ENCODE measurements at places on chromosomes 3 and 15.

DNA sequence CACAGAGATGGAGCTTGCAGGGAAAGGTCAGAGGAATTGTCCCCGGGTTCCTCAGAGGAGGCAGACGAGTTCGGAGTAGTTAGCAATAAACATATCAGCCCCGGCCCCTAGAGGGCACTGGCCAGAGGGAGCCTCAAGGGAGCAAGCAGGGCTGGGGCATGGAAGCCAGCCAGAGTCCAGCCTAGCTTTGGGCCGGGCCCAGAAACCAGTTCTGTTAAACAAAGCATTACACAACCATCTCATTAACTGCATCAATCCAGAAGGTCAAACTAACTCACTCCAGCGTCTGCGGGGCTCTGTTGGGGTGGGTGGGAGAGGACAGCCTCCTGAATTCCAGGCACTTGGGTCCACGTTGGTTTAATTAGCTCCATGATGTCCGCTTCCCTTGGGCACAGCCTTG, 41.0 kb upstream of the IREB2 start:
- no peak overlapping the region for H3K4me3 ChIP-seq
- no peak overlapping the region for H3K27ac ChIP-seq
- H3K36me3 ChIP-seq, result no peaks in the 10 kb centered on the region
- H3K27me3 ChIP-seq, result peaks cover 5% of the 10 kb centered on the region
- no peaks in the 10 kb centered on the region for H3K4me1 ChIP-seq
- DNase-seq, result no peak

- no peak overlapping the region for H3K27ac ChIP-seq
- H3K27me3 ChIP-seq, result no peaks in the 10 kb centered on the region
- H3K4me3 ChIP-seq, result no peak overlapping the region
- DNase-seq, result no peak
- peaks cover 5% of the 10 kb centered on the region for H3K36me3 ChIP-seq
Observed at GRCh38 chr3:17207979-17208378, 323.2 kb downstream of the PLCL2 start.

- H3K36me3 ChIP-seq, result no peaks in the 10 kb centered on the region
- no peak for DNase-seq
- no peak overlapping the region for H3K27ac ChIP-seq
- H3K4me1 ChIP-seq, result no peaks in the 10 kb centered on the region
- H3K4me3 ChIP-seq, result no peak overlapping the region
Observed at GRCh38 chr3:148790851-148791735, 36.5 kb upstream of the CPB1 start.

- no peaks in the 10 kb centered on the region for H3K27me3 ChIP-seq
- no peaks in the 10 kb centered on the region for H3K36me3 ChIP-seq
Observed at GRCh38 chr3:141384157-141384556, 15.9 kb downstream of the ZBTB38 start.

GRCh38 chr3:120831066-120831465, 76.9 kb upstream of the STXBP5L start:
- no peak for DNase-seq
- H3K36me3 ChIP-seq, result no peaks in the 10 kb centered on the region
- no peak overlapping the region for H3K27ac ChIP-seq
- H3K27me3 ChIP-seq, result peaks cover 19% of the 10 kb centered on the region
- no peak overlapping the region for H3K4me3 ChIP-seq
- no peaks in the 10 kb centered on the region for H3K4me1 ChIP-seq

- DNase-seq, result no peak
- H3K4me3 ChIP-seq, result no peak overlapping the region
- no peaks in the 10 kb centered on the region for H3K4me1 ChIP-seq
Observed at GRCh38 chr3:135805752-135806151, 159.8 kb upstream of the PPP2R3A start.

GRCh38 chr15:92906563-92907081, 6.5 kb downstream of the CHD2 start:
- peaks cover 48% of the 10 kb centered on the region for H3K36me3 ChIP-seq
- H3K4me1 ChIP-seq, result peaks cover 82% of the 10 kb centered on the region
- DNase-seq, result no peak
- H3K27ac ChIP-seq, result peak overlapping the region; percentile 98

DNA sequence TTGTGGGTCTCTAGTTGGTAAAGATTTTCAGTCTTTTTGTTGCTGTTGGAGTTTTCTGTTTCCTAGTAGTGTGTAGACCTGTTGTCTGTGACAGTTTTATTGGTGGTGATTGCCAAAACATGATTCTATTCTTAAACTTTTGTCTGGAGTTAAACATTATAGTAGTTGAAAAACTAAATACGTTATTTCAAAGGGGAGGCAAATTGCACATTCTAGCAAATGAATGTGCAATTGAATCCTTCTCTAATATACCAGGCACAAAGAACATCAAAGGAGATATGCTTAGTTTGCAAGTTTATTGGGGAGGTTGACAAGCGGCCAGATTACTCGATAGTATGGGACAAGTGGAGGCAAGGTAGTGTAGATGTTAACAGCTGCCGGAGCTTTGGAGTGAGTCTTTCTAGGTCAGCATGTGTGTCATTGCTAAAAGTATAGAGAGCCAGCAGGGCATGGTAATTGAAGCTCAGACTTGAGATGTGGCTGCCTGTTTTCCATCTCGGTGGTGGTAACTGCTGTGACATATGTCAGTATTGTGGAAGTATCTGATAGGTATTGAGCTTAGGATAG, 20.6 kb downstream of the CHD2 start:
- no peaks in the 10 kb centered on the region for H3K27me3 ChIP-seq
- H3K4me1 ChIP-seq, result peaks cover 77% of the 10 kb centered on the region
- peaks cover 45% of the 10 kb centered on the region for H3K36me3 ChIP-seq
- peak overlapping the region; percentile 80 for H3K27ac ChIP-seq
- H3K4me3 ChIP-seq, result peak overlapping the region; percentile 24

DNA sequence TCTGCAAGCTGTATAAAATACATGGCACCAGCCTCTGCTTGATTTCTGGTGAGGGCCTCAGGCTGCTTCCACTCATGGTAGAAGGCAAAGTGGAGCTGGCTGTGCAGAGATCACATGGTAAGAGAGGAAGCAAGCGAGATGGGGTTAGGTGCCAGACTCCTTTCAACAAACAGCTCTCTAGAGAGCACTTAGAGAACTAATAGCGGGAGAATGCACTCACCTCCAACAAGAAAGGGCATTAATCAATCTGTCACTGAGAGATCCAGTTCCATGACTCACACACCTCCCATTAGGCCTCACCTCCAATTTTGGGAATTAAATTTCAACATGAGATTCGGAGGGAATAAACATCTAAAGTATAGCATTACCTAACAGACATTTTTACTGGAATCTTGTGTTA, 644.1 kb upstream of the ARRDC4 start:
- DNase-seq, result no peak
- H3K36me3 ChIP-seq, result no peaks in the 10 kb centered on the region
- H3K4me1 ChIP-seq, result no peaks in the 10 kb centered on the region
- no peaks in the 10 kb centered on the region for H3K27me3 ChIP-seq
- H3K4me3 ChIP-seq, result no peak overlapping the region

GRCh38 chr3:40116478-40117177, 192.9 kb upstream of the EIF1B start:
- no peaks in the 10 kb centered on the region for H3K36me3 ChIP-seq
- no peaks in the 10 kb centered on the region for H3K4me1 ChIP-seq
- H3K4me3 ChIP-seq, result no peak overlapping the region
- H3K27ac ChIP-seq, result no peak overlapping the region

- H3K36me3 ChIP-seq, result no peaks in the 10 kb centered on the region
- H3K4me3 ChIP-seq, result no peak overlapping the region
- H3K27ac ChIP-seq, result no peak overlapping the region
- no peak for DNase-seq
Observed at GRCh38 chr3:161781381-161781780, 284.8 kb downstream of the OTOL1 start.

- peaks cover 6% of the 10 kb centered on the region for H3K4me1 ChIP-seq
- no peak within 1 kb of the TSS for H3K27ac ChIP-seq
- no peaks in the 10 kb centered on the region for H3K36me3 ChIP-seq
- no peak within 1 kb of the TSS for H3K4me3 ChIP-seq
Observed at GRCh38 chr3:48222616-48223513, at the start of gene CAMP. TSS of gene CAMP (plus strand) at chr3:48223495. CDS start at chr3:48223512, 17 bp downstream.

- no peak for DNase-seq
- H3K4me3 ChIP-seq, result no peak overlapping the region
- no peaks in the 10 kb centered on the region for H3K36me3 ChIP-seq
- H3K27ac ChIP-seq, result no peak overlapping the region
- H3K4me1 ChIP-seq, result no peaks in the 10 kb centered on the region
Observed at GRCh38 chr15:27871078-27871901, 227.8 kb downstream of the OCA2 start.

GRCh38 chr3:134722969-134723368, 72.1 kb upstream of the EPHB1 start:
- no peaks in the 10 kb centered on the region for H3K36me3 ChIP-seq
- H3K4me1 ChIP-seq, result no peaks in the 10 kb centered on the region
- peaks cover 42% of the 10 kb centered on the region for H3K27me3 ChIP-seq
- H3K27ac ChIP-seq, result no peak overlapping the region

DNA sequence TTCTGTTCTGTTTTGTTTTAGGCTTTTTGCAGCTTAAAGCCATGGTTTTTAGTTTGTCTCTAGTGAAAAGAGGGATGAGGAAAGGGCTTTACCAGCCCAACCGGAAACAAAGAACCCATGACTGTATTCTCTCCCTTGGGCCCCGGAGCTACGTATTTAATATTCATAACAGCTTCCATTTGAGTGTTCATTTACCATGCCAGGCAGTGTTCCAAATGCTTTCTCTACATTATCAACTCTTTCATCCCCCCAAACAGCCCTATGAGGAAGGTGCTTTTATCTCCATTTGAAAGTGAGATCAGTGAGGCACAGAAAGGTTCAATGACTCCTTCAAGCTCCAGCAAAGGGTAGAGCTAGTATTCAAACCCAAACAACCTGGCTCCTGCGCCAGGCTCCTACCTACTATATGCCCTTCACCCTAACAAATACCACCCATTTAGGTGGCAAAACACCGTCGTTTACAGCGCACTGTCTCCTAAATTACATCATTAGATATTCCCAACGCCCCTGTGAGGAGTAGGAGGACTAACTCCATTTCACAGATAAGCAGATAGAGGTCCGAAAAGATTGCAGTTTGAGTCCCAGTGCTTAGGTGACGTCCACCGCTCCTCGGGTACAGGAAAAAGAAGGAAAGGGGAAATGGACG, 27.9 kb downstream of the GTPBP8 start:
- peaks cover 20% of the 10 kb centered on the region for H3K36me3 ChIP-seq
- DNase-seq, result no peak

GRCh38 chr3:167913219-167913835, 177.8 kb downstream of the SERPINI1 start:
- H3K27me3 ChIP-seq, result peaks cover 23% of the 10 kb centered on the region
- H3K4me3 ChIP-seq, result no peak overlapping the region
- H3K36me3 ChIP-seq, result no peaks in the 10 kb centered on the region
- DNase-seq, result no peak

DNA sequence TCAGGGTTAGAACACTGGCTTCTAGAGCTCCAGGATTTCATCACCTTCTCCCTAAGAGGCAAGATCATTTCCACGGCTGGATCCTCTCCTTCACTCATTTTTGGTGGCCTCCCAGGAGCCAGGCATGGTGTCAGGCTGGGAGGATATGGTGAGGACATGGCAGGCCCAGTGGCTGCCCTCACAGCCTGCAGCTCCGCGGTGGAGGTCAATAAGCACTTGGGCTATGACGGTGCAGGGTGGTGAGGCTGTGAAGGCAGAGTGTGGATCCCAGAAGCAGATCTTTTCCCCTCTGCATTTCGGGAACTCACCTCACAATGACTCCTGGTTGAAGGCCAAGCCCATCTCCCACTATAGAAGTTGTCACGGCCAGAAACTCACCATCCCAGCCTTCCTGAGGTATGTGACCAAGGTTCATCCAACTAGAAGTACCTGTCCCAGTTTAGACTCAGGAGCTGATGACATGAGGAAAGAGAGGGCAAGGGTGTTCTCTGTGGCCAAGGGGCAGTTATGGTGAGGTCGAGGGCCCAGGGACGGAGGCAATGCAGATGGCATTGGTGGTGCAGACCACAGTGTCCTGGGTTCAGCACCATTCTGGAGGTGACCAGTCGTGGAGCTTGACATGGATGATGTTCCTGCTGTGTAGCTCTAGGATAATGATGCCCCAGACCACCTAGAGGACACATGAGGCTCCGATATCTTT, 100.1 kb upstream of the SMAD3 start:
- H3K36me3 ChIP-seq, result no peaks in the 10 kb centered on the region
- no peak overlapping the region for H3K27ac ChIP-seq
- no peaks in the 10 kb centered on the region for H3K27me3 ChIP-seq
- H3K4me3 ChIP-seq, result no peak overlapping the region

DNA sequence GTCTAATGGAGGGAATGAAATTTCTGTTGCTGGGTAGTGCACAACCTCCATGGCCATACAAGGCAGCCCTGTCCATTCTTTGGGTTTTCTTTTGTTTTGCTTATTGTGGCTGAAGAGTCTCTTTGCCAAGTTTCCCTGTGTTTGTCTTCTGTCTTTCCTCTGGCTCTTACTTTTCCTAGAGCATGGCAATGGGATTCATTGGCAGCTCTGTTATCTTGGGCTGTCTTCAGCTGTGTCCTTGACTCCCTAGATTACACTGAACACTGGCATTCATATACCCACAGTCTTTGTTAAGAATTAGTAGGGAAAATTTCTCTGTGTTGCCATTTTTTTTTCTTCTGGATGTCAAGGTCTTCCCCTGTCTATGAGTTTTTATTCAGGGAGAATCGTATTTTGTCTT, 16.1 kb upstream of the DCBLD2 start:
- H3K36me3 ChIP-seq, result no peaks in the 10 kb centered on the region
- DNase-seq, result no peak
- H3K27ac ChIP-seq, result no peak overlapping the region
- H3K4me3 ChIP-seq, result no peak overlapping the region

DNA sequence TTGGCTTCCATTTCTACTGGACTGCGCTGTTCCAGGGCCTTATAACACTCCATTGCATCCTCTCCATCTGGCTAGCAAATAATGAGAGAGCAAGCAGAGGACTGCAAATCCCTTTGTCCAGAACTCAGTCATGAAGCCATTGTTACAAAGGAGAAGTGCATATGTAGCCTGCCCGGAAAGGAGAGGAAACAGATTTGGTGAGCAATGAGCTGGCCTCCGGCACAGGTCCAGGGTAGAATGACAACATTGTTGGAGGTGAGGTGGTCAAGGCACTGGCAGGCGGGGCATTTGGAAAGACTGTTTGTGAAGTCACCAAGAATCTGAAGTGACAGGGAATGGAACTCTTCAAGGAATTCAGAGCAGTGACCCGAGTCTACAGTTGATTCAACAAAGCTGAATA, 25.0 kb upstream of the ATP1B3 start:
- H3K27me3 ChIP-seq, result no peaks in the 10 kb centered on the region
- H3K36me3 ChIP-seq, result no peaks in the 10 kb centered on the region
- no peak for DNase-seq
- no peak overlapping the region for H3K4me3 ChIP-seq
- H3K27ac ChIP-seq, result no peak overlapping the region

- no peak overlapping the region for H3K4me3 ChIP-seq
- H3K27me3 ChIP-seq, result no peaks in the 10 kb centered on the region
- DNase-seq, result no peak
- no peak overlapping the region for H3K27ac ChIP-seq
- H3K36me3 ChIP-seq, result no peaks in the 10 kb centered on the region
Observed at GRCh38 chr3:28068342-28068741, 173.1 kb upstream of the CMC1 start.

- H3K27me3 ChIP-seq, result no peaks in the 10 kb centered on the region
- peaks cover 12% of the 10 kb centered on the region for H3K4me1 ChIP-seq
- H3K27ac ChIP-seq, result no peak overlapping the region
Observed at GRCh38 chr15:79829950-79830349, 66.9 kb downstream of the MTHFS start.
